ENCODE measurements at places on chromosomes 16 and 17. TPM values are rescaled to one million over a fixed set of nuclear protein-coding genes. Genes with fewer than 3 reads are reported as not detected.

SLC6A2 gene
- polyA plus RNA-seq, result not detected

MT1H gene
- polyA plus RNA-seq, result 2.0 TPM

HEATR9 gene
- not detected for polyA plus RNA-seq

DPEP2 gene
- polyA plus RNA-seq, result 1.1 TPM

SHISA9 gene
- 1.3 TPM for polyA plus RNA-seq

GJC1 gene
- polyA plus RNA-seq, result 6.3 TPM

Data from hepatocyte (in vitro differentiated cells).